NCI-H774 (cell line): ENCODE measurements at places on chromosomes 1 and 21.
A peak's percentile ranks its signal among the peaks of the same experiment; 100 is the strongest.

GRCh38 chr1:197178998-197179397 is 32.5 kb upstream of the ASPM start:
- no peak for DNase-seq

GRCh38 chr1:71049951-71050598 is 2.5 kb upstream of the PTGER3 start:
- DNase-seq, result peak; percentile 68

- DNase-seq, result no peak
Measured at GRCh38 chr21:23574932-23575331, 2032.3 kb downstream of the MRPL39 start.

DNA sequence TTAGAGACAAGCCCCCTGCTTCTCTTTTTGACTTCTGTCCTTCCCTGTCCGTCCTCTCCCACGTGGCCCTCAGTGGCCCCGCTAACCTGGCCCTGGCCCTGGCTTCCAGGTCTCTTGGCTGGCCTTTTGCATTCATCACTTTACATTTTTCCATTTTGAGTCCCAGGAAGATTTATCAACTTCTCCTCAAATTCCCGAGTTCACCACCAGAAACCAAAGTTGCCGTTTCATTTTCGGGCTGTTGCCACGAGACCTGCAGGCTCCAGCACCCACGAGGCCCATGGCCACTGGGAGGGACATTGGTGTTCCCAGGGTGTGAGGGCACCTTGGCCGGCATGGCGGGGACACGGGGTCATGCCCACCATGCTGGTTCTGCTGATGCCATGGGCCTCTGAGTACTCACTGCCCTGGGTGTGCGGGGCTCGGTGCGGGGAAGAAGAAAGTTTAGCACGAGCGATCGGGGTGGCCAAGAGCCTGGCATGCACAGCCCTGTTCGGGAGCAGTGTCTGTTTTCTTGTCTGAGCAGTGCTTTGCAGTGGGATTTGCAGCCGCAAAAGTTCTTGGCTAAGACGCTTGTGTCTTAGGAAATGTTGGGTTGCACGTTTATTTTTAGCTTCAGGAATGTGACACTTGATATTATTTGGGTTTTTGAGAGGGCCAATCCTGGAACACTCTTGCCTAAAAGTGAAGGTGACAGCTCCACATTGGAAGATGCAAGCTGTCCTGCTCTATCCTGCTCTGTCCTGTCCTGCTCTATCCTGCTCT is 40.4 kb upstream of the ADARB1 start:
- no peak for DNase-seq

GRCh38 chr1:7517611-7518330 is 253.3 kb upstream of the VAMP3 start:
- no peak for DNase-seq

DNA sequence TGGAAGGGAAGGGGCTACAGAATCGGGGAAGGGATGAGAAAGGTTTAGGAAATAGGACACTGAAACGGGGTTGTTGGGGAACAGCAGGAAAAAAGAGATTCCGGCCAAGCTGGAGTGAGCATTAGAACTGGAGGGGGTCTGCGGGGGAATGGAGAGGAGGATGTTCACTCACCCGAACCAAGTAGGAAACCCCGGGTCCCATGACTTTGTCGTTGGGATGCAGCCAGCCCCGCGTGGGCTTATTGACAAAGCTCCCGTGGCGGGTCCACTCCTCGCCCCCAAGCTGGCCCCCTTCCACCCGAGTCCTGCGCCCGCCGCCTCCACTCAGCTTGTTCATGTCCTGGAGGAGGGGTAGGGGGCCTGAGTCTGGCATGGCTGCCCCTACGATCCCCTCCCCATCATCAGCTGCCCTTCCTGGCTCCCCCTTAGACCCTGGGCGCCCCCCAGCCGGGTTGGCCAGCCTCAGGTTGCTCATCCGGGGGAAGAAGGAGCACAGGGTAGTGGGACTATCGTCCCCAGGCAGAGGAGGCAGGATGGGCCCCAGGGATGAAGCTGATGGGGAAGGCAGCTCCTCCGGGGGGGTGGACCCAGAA is 591 bp downstream of the SHC1 start:
- DNase-seq, result no peak

GRCh38 chr1:28127617-28128257 is 39.3 kb upstream of the EYA3 start:
- DNase-seq, result no peak

- no peak for DNase-seq
Measured at GRCh38 chr1:183273300-183273699, 87.2 kb downstream of the LAMC2 start.

DNA sequence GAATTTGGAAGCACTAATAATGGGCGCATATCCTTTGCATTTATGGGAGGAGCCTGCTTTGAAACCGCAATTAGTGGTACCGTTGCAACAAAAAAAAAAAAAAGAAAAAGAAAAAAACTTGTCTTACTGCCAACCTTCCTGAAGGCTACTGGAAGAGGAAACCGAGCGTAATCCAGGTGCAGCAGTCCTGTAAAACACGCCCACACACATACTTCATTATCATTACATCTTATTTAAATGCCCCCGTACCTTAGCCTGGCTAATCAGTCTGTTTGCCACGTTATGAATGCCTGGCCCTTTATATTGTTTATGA is 686 bp upstream of the ZNF281 start:
- DNase-seq, result peak; percentile 83

DNA sequence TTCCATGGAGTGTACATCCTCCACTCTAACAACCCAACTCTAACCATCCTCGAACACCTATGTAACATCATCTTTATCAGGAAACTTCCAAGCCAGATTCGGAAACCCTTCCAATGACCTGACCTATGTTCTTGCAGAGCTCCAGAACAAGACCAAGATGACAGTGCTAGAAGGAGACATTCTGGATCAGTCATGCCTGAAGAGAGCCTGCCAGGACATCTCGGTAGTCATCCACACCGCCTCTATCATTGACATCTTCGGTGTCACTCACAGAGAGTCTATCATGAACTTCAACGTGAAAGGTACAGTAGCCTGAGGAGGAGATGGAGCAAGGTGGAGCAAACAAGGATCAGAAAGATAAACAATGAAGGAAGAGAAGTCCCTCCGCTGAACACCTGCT is 36.1 kb upstream of the HSD3B1 start:
- no peak for DNase-seq

DNA sequence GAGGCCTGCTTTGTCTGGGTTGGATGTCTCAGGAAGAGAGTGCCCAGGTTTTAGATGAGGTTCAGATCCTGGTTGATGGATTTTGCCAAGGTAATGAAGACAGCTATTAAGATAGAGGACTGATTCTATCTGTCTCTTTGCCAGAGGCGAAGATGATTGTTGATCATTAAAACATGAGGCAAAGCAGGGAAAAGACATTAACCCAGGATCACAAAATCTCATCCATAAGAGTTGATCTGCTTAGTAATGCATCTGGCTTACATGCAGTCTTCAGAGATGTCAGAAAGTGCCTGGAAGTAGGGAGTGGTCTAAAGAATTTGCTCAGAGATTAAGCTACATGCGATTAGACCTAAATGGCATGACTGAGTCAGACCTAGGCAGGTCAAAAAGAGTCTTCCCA is 229.6 kb upstream of the PLD5 start:
- no peak for DNase-seq

DNA sequence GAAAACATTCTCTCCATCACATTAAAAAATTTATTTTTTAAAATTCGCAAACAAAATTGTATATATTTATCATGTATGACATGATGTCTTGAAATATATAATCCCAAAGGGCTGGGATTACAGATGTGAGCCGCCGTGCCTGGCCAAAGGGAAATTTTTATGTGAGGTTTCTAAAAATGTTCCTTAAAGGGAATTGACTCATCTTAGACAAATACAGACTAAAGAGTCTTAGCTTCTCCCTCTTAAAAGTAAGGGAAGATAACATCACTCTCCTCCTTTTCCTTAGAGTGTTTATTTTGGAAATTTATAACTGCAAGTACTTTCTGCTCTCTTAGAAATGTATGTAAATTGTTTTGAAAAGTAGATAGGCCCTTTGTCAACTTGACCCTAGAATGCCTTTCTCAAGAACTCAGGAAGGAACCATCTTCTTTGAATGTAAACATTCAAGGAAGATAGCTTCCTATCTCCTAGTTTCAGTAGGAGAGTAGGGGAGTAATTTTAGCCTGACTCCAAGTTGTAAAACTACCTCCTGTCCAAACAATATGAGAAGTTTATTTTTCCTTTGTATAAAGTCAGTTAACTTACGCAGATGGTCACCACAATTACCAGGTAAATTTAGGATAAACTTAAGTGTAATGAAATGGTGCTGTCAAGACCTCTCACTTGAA is 59.5 kb downstream of the C21orf91 start:
- no peak for DNase-seq

- no peak for DNase-seq
Measured at GRCh38 chr1:21926814-21927532, 10.1 kb downstream of the HSPG2 start.

GRCh38 chr1:92419642-92420041 is 67.1 kb downstream of the GFI1 start:
- no peak for DNase-seq

- no peak for DNase-seq
Measured at GRCh38 chr1:29825274-29825940, 589.1 kb downstream of the PTPRU start.

DNA sequence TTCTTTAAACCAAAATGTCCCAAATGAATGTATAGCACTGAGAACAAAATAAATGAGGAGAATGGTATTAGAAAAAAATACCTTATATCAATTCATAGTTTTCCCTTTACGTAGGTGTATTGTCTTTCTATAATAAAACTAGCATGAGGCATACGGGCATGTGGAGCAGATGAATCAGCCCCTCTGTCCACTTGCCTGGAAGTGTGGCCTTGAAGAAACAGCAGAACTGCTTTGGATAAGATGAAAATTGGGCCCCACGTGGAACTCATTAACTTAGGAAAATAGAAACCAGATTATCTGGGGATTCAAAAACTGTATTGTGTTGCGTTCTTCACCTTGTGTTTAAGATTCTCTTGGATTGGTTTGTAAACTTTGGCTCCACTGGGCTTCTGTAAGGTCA is 356.8 kb upstream of the B3GALT2 start:
- no peak for DNase-seq

DNA sequence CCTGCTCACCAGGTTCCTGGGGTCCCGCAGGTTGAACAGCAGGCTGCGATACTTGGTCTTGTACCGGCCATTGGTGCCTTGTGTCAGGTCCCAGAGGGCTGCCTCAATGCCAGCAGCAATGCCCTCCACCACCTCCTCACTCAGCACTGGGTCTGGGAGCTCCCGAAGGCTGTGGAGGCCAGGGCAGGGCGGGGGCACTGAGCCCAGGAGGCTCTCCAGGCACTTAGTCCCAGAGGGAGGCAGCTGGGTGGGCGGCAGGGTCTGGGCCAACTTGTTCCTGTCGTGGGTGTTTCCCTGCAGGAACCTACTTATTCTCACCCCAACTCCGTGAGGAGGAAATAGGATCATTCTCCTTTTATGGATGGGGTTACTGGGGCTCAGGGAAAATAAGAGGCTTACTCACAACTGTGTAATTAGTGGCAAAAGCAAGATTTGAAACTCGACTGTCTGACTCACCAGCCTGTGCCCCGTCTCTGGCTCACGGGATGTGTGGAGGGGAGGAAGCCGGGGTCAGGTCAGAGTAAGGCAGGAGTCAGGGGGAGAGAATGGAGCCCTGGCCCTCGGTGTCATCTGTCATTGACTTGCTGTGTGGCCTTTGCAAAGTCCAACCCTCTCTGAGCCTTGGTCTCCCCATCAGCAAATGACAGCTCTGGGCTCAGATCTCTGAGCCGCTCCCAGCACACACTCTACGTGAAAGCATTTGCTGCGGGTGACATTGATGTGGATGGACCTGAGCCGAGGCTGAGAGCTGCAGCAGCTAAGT is 17.2 kb downstream of the SPOCD1 start:
- DNase-seq, result no peak

- DNase-seq, result no peak
Measured at GRCh38 chr1:17826165-17826488, 71.0 kb downstream of the ACTL8 start.

DNA sequence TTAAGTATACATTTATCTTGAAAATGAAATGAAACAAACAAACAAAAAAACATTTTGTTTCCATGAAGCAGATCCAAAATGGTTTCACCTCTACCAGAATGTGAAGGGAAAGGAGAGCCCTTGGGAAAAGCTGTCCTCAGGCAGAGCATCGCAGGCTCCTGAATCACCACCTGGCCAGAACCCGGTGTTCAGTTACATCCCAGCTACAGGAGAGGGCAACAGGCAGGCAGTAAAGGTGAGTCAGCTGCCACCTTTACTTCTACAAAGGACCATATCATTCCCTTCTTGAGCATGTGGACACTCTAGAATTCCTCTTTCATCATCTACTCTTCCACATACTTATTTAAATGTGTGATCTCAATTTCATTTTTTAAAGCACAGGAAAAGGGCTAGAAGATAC is 151.2 kb downstream of the PIGK start:
- no peak for DNase-seq
